AG04449 (cell line): ENCODE measurements at places on chromosomes 11 and 22.

DNA sequence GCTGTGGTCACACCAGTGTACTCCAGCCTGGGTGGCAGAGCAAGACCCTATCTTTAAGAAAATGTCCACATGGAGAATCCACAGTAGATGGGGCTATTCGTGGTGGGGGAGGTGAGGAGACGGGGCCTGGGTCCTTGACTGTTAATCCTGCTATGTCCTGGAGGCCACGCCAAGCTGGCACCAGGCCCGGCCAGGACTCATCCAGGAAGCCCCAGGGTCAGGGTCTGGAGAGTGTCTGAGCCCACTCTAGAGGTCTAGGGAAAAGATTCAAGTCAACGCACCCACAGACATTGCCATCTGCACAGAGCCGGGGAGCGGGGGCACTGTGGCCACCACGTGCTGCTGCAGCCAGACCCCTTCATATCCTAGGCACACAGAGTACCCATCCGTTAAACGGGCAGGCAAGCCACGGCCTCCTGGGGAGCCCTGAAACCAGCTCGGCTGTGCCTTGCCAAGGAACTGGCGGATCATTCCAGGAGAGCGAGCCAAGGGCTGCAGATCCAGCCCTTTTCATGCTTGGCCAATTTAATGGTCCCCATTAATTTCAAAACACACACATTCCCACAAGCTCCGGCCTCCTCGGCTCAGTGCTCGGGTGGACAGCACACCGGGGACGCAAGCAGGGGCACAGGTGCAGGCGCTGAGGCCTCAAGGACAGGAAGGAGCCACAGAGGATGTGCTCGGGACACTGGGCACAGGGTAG is 24.7 kb downstream of the MACROD1 start:
- no peak for DNase-seq

GRCh38 chr22:25069758-25070481 is 117.4 kb downstream of the KIAA1671 start:
- no peak for DNase-seq

DNA sequence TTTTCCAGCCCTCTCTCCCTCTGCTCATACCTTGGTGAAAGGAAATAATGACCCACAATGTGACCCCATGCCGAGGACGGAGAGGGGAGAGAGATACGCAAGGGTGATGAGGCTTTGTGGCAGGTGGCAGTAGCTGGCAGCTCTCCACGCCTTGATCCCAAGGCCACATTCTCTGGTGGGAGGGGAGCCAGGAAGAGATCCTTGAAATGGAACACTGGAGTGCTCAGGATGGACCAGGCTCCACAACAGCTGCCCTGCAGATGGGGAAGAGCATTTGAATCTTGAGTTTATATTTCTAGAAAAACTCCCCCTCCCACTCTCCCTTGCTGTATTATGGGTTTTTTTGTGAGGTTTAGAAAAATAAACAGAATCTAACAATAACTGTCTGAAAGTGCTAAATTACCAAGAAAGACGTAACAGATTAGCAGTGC is 61.6 kb upstream of the CDON start:
- no peak for DNase-seq

- DNase-seq: no peak
These were observed 34.2 kb upstream of the NRIP3 start for GRCh38 chr11:9037963-9038362.

DNA sequence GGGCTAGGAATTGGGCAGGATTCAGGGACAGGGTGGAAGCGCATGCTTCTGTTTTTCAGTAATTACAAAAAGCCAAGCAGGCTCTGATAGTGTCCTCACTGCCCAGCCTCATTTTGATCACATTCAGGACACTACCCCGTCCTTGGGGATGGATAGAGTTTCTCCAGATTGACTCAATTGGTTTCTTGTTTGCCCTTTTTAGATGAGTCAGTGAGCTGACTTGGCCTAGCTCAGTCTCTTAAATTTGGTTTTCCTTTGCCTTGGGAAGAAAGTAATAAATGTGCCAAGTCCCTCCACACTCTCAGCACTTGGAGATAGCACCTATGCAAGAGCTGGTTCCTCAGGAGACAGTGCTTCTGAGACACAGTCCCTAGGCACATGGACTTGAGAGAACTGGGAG is 25.5 kb downstream of the DKK3 start:
- no peak for DNase-seq

GRCh38 chr11:68028802-68029545 is 1.5 kb upstream of the NDUFS8 start:
- DNase-seq: no peak

DNA sequence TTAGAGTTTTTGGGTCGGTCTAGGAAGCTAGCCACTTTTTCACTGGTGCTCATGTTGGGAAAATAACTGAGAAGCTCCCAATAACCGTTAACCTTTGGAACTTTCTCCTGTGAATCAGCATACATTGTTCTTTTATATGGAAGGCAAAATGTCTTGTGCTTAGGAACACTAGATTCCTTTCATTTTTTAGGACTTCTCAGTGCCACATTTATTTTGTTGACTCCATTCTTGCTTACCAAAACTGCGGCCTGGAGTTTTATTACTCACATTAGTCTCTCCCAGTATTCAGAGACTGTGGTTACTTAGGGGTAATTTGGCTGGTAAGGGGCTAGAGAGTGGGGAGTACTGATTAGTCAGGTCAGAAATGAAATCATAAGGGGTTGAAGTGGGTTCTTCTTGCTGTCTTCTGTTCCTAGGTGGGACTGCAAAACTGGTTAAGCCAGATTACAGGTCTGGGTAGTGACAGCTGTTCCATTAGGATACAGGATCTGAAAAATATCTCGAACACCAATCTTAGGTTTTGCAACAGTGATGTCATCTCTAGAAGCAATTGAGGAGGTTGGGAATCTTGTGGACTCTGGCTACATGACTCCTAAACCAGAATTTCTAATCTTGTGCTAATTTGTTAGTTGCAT is 631.4 kb upstream of the LUZP2 start:
- DNase-seq: no peak

- DNase-seq: no peak
These were observed 4.2 kb upstream of the PPP6R2 start for GRCh38 chr22:50338860-50339462.

GRCh38 chr11:76790251-76790650 is 7.1 kb downstream of the TSKU start:
- DNase-seq: no peak

DNA sequence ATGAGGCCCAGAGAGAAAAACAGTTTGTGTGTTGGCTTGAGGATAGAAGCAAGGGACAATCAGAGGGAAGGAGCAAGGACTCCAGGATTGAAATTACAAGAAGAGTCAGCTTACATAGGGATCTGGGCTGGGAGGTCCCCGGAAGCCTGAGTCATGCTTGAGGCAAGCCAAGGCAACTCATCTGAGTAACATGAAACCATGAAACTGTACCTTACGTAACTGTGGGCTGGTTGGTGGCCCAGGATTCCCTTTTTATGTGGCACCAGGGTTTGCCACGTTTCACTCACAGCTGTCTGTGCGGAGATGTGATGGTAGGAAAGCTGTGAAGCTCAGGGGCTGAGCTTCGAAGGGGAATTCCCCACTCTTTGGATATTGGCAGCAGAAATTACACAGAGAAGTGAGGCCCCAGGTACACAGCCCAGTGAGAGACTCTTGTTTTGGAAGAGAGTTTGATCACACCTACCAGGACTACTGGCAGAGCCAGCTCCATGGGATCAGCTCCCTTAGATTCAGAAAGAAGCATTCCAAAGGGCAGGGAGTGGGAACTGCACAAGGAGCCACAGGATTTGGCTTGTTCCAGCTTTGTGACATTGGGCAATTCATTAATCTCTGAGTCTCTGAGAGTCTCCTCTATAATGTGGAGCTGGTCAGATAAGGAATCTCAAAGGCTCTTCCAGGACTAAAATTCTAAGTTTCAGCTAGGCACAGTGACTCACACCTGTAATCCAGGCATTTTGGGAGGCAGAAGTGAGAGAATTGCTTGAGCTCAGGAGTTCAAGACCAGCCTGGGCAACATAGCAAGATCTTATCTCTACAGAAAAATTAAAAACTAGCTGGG is 7.8 kb downstream of the SLC5A1 start:
- peak; percentile 63 for DNase-seq

DNA sequence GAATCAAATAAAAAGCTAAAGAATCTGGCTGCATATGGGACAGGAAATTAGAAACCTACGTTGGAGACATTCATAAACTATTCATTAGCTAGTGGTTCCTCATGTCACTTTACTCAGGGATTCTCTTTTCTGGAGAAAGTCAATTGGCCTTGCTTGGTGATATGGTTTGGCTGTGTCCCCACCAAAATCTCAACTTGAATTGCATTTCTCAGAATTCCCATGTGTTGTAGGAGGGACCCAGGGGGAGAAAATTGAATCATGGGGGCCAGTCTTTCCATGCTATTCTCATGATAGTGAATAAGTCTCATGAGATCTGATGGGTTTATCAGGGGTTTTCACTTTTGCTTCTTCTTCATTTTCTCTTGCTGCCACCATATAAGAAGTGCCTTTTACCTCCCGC is 91.2 kb upstream of the CD44 start:
- no peak for DNase-seq
